ENCODE measurements at places on chromosomes 3 and 15.

GRCh38 chr3:26807272-26807671 lies 184.7 kb downstream of the LRRC3B start:
- no peak for DNase-seq

- no peak for DNase-seq
Measured at GRCh38 chr15:47908950-47909670, 191.8 kb downstream of the SEMA6D start.

GRCh38 chr3:105944276-105944675 lies 75.5 kb upstream of the CBLB start:
- no peak for DNase-seq

DNA sequence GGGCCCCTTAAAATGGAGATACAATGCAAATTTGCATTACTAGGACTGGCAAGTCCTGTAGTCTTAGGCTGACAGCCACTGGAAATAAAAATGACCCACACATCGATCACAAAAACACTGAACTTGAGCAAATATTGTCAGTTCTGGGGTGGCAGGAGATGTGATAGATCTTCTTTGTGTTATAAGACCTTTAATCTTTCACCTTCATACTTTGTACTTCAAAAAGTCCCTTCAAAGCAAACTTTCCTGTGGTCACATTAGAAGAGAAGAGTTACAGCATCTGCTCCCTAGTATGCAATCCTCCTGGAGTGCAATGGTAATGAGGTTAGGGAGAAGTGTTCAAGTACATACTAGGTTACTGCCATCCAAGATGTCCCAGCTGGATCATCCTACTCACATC lies 149.4 kb upstream of the KCNMB2 start:
- DNase-seq: no peak

DNA sequence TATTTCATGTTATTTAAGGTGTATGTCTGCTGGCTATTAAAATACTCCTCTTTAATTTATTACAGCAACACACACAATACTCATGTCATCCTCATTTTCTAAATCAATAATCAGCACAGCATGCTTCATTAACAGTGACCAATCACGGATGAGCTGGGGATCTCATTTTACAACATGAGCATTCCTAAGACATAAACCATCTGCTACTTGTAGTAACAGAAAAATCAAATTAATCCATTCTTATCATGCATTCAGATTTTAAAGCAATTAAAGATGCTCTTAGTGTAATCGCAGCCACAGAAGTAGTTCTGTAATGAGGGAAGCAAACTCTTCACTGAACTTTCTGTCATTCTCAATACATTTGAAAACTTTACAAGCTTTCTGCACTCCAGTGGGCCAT lies 191.1 kb downstream of the TBC1D5 start:
- no peak for DNase-seq

DNA sequence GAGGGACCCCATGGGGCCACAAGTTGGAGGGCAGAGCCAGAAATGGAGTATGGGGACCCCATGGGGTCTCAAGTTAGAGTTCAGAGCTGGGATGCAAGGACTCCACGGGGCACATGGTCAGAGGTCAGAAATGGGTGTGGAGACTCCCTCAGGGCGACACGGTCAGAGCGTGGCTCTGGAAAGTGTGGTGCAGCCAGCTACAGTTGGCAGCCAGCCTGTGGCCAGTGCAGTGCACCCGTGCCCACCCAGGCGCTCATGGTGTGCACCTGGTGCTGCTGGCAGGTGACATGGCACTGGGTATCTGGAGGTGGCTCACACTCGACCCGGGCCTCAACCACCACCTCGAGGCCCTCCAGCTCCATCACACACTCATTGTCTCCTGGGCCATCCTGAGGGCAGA lies 11.2 kb downstream of the PLXNB1 start:
- no peak for DNase-seq

DNA sequence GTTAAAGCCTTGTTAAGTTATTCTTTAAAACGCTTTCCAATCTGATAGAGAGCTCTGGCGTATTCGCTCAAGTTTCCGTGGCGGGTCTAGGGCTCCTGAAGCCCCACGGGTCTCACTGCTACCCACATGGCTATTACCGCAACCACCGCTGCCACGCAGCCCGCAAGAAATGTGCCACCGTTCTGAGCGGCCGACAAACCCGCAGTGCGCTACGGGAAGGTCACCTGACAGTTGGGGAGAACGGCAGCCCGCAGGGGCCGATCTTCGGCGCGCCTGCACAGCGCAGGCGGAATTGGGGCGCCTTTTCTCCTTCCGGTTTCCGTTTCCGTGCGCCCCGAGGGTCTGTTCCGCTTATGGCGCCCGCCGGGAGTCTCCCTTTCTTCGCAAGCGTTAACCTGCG lies 76.6 kb upstream of the SNRPN start:
- no peak for DNase-seq

DNA sequence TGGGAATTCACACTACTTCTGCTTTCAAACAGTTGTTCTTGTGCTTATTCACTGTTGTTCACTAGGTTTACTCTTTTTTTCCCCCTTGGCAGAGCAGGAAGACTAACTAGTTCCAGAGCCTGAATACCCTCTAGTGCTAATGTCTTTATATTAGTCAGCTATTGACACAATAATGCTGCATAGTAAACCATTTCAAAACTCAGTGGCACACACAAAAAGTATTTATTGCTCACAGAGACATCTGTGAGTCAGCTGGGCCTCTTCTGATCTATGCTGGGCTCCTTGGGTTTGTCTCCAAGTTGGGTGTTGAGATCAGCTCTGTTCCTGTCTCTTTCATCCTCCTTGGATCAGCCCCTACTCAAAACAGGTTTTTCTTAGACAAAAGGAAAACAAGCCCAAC lies 51.1 kb downstream of the RSRC1 start:
- no peak for DNase-seq

DNA sequence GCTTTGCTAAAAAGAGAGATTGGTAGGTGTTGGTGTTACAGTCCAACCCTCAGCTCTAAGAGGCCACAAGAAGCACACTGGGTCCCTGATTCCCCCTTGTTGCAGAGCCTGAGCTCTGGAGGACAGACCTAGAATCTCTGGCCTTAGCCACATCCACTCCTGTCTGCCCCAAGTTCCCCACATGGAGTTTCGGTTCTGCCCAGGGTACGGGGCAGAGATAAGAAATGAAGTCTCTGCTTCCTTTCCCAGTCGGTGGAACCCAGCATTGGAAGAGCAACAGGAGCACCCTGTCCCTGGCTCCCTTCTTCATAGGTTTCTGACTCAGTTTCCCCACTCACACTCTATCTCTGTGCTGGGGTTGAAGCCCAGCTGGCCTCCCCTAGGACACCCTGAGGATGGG lies 13.2 kb downstream of the PRR23E start:
- no peak for DNase-seq
